ENCODE measurements at places on chromosomes 6 and 20. TPM values are rescaled to one million over a fixed set of nuclear protein-coding genes. Genes with fewer than 3 reads are reported as not detected.

DNA sequence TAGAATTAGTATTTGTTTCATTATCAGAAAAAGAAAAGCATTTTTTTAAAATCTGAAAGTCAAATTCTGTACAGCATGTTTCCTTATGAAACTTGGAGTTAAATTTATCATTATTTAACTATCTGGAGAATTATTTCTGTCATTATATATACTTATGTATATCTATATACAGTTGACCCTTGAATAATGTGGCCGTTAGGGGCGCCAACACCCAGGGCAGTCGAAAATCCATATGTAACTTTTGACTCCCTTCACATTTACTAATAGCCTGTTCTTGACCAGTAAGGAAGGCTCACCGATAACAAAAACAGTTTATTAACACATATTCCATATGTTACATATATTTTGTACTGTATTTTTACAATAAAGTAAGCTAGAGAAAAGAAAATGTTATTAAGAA is 341.2 kb downstream of the ADGRB3 start:
- no peak for DNase-seq

Gene SH3BGRL2
- total RNA-seq = not detected

Gene GPX5
- total RNA-seq = not detected

Gene KIAA0408
- total RNA-seq = 0.34 TPM

DNA sequence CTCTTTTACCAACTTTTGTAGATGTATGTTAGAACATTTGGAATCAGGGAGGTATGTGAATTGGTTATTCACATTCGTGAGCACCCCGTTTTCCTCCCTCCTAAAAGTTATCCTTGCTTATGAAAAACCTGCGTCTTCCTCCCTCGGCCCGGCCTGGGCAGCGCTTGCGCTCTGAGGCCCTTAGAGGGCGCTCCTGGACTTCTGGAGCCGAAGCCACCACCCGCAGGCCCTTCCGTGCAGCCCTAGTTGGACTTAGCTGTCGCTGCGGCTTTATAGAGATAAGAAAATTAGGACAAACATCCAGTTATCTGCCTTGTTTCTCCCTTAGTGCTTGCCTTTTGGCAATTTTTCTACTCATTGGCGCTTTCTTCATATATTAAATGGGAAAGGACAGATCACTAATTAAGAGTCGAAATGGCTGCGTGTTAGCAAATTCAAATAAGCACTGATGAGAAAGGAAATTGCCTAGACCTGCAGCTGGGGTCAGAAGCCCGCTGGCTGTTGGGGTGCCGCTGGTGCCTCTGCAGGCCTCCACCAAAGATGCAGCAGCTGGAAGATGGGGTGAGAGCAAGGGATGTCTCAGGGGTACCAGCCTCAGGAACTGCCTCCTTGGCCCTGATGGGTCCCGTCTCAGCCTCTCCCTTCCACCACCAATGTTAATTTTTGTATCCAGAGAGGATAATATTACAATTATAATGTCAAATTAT is 5.2 kb downstream of the FNDC1 start:
- peak; percentile 79 for DNase-seq

Gene MUCL3
- total RNA-seq = not detected

DNA sequence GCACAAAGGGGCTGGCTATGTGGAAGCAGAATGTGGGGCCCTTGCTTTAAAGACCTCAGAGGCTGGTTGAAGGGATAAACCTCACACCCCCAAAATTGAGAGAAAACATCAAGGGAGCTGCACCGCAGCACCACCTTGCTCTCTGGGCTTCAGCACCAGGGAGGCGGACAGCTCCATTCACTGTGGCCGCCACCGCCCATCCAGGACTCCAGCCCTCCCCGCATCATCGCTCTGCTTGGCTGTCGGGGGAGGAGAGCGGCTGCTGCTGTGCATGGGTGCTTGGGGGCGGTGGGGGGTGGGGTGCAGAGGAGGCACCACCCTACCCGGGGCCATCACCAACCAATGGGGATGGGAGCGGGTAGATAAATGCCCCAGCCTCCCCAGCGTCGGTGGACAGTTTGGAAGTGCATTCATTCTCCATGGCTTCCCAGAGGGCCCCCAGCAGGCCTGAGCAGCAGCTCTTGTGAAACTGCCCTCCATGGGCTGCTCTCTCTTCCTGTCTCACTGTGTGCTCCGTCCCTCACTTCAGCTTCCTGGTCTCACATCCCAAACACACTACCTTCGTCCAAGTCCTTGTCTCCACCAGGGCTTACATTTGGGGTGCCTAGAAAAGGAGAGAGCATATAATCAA is 75.7 kb upstream of the BHLHE23 start:
- DNase-seq = no peak

GRCh38 chr6:8260610-8261009 is 158.3 kb upstream of the EEF1E1 start:
- no peak for DNase-seq

DNA sequence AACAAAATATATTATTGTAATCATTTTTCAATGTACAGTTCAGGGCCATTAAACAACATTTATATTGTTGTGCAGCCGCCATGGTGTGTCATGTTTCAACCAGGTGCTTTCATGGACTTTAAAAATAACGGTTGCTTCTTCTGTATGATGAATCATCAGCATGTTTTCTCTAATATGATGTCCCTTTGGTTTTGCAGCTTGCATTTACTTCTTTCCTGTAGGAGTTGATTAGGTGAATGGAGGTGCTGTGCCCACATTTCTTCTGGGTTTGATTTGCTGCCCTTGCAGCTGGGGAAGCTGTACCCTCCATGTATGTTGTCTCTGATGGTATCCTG is 54.9 kb upstream of the TULP4 start:
- no peak for DNase-seq

- no peak for DNase-seq
These were observed 105.5 kb downstream of the DLL1 start for GRCh38 chr6:170185175-170185978.

- DNase-seq = no peak
These were observed 31.9 kb downstream of the ANKRD60 start for GRCh38 chr20:58196402-58197184.

Gene C6orf58
- not detected for total RNA-seq

DNA sequence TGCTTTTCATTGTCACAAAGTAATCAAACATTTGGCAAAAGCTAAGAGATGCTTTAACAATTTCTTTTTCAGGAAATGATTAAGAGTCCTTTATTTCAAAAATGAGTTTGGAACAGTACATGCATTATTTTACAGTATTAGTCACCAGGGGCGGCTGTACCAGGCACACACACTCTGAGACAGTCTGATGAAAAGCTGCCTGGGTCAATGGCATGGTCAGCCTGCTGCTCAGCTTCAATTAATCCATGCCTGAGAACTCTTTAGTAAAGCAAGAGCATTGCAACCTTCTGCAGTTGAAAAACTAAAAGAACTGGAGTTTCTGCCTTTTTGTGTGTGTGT is 105.5 kb downstream of the TULP4 start:
- no peak for DNase-seq

DNA sequence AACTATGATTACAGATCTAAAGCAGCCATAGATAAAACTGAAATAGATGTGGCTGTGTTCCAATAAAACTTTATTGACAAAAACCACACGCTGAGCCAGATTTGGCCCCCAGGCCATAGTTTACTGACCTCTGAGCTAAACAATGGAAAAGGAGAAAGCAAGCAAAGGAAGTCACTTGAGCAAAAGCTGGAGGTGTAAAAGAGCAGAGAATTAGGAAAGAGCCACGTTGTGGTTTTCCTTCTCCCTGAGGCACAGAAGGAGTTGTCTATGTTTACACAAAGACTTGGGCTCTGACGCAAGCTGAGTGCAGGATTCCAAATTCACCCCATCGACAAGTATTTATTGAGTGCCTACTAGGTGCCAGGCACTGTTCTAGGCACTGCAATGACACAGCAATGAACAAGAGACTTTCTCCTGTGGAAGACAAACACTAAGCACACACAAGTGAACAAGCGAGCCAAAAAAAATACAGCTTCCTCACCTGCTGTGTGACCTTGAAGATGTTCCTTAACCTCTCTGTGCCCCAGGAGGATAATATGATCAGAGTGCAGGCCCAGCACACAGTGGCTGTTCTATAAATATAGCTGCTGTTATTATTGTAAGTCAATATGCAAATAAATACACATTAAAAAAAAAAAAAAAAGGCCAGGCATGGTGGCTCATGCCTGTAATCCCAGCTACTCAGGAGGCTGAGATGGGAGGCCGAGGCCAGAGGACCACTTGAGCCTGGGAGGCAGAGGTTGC is 75.4 kb upstream of the PTPN1 start:
- DNase-seq = no peak

Data from B cell (primary cell).